ENCODE measurements at places on chromosomes 1 and 21.

DNA sequence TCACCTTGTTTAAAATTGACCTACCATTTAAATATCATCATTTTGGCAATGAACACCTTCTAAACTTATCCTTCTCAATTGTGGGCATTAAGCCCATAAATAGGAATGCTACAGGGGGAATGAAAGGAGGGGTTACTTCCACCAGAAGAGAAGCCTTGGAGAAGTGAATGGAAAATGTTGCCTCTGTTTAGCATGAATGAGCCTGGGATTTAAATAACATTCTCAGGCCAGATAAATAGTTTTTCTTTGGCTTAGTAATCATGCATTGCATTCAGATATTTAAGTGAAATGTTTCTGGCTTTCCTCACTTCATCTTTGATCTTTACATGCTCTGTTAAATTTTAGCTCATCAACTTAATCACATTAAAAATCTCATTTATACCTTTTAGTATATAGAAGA lies 284.3 kb upstream of the FMN2 start:
- no peak for DNase-seq

- DNase-seq: no peak
These were observed 178.4 kb upstream of the CXADR start for GRCh38 chr21:17334484-17334883.

- no peak for DNase-seq
These were observed 169.8 kb upstream of the DUSP10 start for GRCh38 chr1:221911714-221912113.

DNA sequence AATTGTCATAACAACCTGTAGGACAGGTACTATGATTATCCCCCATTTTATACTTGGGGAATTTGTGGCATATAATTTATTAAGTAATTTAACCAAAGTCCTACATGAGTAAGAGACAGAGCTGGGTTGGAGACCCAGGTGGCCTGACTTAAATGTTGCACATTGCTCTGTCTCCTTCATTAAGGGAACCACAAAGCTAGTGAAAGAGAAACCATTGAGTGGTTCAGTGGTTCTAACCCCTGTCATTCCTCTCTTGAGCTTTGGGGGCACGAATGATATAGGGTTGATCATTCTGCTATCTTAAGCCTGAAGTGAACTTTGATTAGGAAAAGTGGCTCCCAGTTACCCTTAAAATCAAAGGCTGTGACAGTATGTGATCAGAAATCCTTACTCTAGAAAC lies 5.3 kb upstream of the MAP3K7CL start:
- DNase-seq: no peak

- no peak for DNase-seq
These were observed 6.8 kb upstream of the RXRG start for GRCh38 chr1:165451691-165452090.

- no peak for DNase-seq
These were observed 138.1 kb upstream of the ST6GALNAC5 start for GRCh38 chr1:76729142-76729541.

- no peak for DNase-seq
These were observed 270.5 kb downstream of the RRAGC start for GRCh38 chr1:38589036-38589435.

- no peak for DNase-seq
These were observed 32.6 kb downstream of the HSD3B1 start for GRCh38 chr1:119539636-119540035.

DNA sequence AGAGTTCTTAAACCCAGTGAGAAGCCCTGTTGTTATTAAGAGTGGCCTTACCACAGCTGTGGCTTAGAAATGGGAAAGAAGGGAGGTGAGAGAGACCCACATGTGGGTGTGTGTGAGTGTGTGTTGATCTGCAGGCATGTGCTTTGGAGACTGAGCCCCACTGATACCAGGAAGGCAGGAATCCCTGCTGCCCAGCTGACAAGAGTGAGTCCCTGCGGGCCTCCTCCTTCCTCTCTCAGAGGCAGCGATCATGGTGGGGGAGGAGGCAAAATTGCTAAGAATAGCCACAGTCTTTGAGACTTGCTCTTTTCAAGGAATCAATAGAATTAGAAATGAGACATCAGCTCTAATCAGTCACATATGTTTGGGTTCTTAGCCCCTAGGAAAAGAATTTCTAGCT lies 87.0 kb upstream of the WARS2 start:
- DNase-seq: no peak

DNA sequence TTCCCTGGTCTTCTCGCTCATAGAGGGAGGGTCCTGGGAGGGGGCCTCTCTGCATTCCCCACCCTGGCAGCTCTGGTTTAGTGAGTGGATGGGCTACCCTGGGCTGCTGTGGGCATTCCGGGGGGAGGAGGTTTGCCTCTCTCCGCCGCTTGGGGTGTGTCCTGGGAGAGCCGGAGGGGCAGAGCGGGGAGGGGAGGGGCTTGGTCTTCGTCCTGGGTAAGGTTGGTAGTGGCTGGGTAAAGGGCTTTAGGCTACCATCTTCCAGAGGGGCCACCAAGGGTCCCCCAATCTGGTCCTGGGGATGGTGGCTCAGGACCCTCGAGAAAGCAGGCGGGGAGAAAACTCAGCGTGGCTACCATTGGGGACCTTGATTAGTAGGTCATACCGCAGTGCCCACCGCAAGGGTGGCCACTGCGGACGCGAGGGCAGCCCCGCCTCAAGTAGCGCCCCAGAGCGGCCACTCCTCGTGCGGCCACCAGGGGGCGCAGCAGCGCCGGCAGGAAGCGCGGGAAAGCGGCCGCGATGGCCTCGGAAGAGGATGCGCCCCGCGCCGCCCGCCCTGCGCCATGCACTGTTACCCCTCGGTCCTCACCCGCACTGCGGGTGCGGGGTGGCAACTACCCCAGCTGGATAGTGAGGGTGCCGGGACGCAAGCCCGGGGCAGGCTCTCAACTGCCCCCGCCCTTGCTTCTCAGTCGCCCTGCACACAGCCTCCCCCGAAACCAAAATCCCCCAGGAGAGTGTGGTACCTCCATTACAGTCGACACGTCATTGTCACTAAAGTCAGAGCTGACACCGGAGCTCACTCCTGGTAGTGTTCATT lies 44.1 kb upstream of the SLC25A33 start:
- peak; percentile 83 for DNase-seq

Data from activated naive CD8-positive, alpha-beta T cell treated with anti-CD3 and anti-CD28 coated beads, Interleukin-2, amount 10 ng/mL, durations not matched to agents 7 days and 5 days (primary cell).